ENCODE measurements at places on chromosomes 16 and 17.

- DNase-seq, result no peak
Observed at GRCh38 chr17:79073016-79073705, 1.5 kb upstream of the ENGASE start.

DNA sequence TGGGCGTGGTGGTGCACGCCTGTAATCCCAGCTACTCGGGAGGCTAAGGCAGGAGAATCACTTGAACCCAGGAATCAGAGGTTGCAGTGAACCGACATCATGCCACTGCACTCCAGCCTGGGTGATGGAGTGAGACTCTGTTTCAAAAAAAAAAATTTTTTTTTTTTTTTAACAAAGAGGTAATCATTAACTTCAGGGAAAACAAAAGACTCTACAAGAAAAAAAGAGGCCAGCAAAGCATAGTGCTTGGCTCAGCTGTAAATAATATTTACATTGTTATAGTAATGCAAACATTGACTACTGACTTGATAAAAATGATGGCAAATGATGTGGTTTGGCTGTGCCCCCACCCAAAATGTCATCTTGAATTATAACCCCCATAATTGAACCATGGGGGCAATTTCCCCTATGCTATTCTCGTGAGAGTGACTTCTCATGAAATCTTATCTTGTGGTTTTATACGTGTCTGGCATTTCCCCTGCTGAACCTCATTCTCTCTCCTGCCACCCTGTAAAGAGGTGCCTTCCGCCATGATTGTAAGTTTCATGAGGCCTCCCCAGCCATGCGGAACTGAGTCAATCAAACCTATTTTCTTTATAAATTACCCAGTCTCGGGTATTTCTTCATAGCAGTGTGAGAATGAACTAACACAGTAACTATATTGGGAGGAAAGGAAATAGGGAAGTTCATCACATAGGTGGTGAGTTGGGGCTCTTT lies 12.7 kb upstream of the SSTR2 start:
- DNase-seq, result no peak

DNA sequence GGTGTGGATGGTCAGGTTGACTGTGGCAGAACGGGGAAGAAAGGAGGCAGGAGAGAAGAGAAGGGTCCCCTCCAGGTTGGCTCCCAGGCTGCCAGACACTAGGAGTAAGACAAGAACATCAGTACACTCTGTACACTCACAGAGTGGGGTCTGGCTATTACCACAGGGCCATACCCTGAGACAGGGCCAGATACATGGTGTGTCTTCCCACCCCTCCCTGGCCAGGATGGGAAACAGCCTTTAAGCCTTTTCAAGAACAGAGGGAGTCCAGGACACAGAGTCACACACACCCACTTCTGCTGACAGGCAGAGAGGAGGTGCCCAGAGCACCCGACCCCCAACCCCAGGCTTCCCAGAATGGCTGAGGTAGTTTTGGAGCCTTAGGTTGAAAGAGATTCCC lies 99.4 kb downstream of the LITAF start:
- DNase-seq, result no peak

- no peak for DNase-seq
Observed at GRCh38 chr17:19718041-19718612, 1.7 kb upstream of the SLC47A2 start.

DNA sequence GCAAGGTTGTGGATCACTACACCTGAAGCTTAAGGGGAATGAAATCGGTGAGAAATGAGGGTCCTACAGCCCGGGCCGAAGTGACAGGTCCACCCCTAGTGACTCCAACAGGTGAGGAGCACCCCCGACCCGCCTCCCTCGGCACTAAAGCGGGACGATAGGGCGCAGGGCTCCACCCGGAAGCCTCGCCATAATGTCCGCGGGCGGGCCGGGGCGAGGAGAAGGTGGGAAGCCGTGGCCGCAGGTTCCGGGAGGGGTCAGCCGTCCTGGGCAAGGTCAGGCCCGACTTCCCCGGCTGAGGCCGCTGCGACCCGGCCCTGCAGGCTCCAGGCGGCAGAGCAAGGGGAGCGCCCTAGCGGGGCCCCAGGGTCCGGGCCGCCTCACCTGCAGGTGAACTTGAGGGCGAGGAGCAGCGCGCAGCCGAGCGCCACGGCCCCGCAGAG lies 543 bp downstream of the TXNDC11 start:
- DNase-seq, result peak; percentile 18

DNA sequence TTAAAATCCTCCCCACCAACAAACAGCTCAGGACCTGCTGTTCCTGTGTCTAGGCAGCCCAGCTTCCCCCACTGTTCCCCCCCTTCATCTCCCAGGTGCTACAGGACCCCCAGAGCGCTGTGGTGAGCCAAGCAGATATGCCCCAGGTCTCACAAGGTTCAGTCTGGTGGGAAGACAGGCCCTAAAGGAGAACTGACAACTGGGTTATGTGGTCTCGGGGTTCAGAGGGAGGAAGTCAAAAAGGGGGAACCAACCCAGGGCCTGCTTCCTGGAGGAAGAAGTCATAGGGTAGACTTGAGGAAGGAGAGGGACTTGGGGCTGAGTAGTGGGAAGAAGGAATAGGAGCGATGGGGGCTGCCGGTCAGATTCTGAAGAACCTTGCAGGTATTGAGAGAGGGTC lies 2.6 kb downstream of the RIPOR1 start:
- DNase-seq, result no peak

DNA sequence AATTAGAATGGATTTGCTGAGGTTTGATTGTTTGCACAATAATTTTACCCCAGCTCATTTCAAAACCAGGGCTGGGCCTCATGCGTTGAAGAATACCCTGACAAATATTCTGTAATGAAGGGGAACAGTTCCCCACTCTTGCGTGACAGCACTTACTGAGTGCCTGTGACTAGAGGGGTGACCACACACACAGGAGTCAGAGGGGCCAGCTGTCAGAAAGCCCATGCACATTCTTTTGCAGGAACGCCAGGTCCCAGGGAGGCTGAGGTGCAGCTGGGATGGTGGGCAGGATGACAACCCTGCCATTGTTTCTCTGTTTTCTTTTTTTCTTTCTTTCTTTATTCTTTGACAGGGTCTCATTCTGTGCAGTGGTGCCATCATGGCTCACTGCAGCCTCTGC lies 44.6 kb downstream of the SMPD3 start:
- no peak for DNase-seq

- peak; percentile 67 for DNase-seq
Observed at GRCh38 chr17:48593840-48594537, 410 bp upstream of the HOXB5 start.

DNA sequence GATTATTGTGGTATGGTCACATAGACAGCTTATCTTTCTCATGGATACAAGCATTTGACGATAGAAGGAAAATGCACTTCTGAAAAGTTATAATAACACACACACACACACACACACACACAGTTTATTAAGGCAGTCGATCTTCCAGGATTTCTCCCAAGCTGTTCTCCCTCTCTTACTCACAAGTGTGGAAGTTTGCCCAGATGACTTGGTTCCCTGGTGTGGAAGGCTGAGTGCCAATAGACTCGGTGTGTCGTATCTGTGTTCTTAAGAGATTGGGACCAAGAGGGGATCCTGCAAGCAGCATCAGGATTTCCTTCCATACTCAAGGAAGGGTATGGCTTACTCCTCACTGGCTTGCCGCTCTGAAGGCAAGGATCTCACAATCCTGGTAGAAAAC lies 279.6 kb downstream of the HS3ST3B1 start:
- no peak for DNase-seq

DNA sequence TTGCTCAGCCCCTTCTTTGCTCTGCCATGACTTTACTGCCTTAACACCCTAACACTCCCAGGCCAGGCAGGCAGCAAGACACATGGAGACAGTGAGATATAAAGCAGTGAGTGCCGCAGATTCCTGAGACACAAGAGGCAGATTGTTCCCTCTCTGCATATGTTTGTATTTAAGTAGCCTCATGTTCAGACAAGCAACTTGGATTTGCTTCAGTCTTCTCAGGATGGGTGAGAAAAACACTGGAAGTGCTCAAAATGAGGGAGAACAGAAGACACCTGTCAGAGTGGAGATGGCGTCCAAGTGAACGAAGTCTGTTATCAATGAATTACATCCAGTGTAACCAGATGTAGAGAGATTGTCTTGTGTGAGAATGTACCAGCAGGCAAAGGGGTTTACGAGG lies 86.8 kb downstream of the CES1 start:
- DNase-seq, result no peak

DNA sequence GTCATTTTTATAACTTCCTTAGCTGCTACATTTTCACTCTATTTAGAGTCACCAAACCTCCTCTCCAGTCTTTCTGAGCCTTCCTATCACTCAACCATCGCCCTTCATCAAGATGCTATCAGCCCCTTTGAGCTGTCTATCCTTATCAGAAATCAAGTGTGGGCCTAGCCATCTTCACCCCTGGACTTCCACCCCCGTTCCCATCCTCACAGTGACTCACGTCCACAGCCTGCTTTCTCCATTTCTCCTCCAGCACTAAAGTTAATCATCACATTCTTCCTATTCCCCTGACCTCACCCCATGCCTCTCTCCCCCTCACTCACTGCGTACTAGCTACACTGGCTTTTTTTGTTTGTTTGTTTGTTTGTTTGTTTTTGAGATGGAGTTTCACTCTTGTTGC lies 2.4 kb upstream of the TEKT3 start:
- DNase-seq, result no peak

DNA sequence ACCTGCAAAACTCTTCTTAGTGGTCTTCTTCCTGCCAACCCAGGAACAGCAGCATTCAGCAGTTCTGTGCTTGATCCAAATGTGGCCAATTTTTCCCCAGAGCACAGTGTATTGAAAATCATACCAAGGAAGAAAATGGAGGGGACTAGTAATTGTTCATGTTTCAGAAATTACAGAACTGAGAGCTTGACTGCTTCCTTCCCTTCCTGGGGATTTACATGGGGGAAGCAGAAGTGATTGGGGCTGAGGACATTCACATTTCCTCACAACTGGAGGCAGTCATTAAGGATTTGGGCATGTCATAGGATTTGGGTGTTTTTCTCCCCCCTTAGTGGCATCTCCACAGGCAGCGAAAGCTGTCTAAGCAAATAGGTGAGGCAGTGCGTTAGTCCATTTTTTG lies 19.7 kb downstream of the CIITA start:
- no peak for DNase-seq

DNA sequence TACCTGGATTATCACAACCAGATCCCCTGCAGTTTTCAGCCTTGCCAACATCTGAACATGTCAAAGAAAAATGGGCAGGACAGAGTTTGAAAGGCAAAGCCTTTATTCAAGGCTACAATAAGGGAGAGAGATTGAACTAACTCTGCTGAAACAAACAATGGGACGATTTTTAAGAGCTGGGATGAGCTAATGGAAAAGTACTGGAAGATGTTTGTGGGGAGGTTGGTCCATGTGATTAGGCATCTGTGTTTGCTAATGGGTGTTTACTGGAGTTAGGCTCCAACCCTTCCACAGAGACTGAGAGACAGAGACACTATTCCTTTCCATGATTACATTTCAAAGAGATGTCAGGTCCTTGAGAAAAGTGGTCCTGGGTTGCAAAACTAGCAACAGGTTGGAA lies 35.0 kb upstream of the HSBP1 start:
- DNase-seq, result no peak

GRCh38 chr17:44928136-44928535 lies 12.8 kb upstream of the GFAP start:
- DNase-seq, result no peak

- no peak for DNase-seq
Observed at GRCh38 chr17:81957691-81958432, 3.1 kb downstream of the NOTUM start.

DNA sequence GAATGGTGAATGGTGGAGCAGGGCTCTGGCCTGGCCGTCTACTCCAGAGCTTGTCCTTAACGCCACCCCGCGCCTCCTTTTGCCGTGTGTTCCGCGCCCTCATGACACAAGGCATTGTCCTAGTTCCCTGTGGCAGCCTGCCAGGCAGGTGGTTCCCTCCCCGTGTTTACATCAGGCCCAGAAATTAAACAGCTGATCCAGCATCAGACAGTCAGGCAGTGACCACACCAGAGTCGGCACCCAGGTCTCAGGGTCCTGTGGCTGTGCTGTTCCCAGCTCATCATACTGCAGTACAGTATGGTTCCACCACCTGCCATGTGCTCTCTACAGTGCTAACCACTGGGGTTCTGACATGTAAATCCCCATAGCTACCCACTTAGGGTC lies 119.7 kb downstream of the RAB11FIP4 start:
- no peak for DNase-seq

DNA sequence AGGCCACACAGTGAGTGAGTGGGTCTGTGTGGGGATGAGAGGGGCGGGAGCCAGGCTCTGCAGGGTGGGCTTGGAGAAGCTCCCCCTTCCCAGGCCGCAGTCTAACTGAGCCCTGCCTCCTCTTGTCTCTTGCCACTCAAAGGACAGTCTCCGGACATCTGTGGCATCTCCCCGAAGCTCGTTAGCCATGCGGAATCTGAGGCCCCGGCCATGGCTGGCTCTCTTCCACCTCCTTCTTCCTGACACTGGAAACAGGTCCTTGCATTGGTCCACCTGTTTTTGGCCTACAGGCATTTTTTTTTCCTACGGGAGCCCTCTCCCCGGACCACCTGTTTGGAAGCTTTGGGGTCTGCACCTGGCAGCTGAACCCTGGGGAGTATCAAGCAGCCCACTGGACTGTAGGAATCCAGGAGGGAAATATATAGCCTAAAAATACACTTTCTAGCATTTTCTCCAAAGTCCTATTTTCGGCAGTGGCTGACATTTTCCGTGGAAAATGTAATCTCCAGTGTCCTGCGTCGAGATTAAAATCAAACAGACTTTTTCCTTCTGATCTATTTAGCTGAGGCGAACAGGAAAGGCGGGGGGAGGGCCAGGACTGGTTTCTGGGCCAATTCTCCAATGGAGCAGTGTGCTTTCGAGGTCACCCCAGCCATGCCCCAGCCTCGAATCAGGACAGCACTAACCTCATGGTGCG lies 9.1 kb downstream of the ATP2A3 start:
- DNase-seq, result no peak

DNA sequence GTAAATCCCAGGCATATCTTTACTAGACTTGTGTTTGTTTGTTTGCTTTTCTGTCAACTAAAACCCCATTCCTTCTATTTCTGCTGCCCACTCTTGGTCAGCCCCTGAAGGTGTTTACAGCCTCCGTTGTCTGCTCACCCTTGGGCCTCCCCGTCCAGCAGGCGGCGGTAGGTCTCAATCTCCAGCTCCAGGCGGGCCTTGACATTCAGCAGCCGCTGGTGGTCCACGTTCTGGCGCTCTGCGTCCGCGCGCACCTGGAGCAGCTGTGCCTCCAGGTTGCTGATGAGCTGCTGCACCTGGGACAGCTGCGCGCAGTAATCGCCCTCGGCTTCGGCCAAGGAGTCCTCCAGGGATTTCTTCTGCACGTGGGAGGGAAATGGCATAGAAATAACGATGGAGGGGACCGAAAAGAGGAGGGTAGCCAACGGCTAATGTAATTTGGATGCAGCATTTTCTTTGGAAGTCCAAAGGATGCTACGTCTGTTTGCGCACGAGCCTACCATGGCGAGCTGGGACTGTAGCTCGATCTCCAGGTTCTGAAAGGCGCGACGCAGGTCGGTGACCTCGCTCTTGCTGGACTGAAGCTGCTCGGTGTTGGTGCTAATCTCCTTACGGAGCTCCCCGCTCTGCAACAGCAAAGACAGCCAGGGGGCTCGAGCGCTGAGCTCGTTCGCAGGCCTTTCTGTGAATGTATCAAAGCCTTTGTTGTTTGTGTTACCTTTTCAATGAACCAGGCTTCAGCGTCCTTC lies 3.9 kb downstream of the KRT12 start:
- no peak for DNase-seq

- no peak for DNase-seq
Observed at GRCh38 chr17:32688221-32688620, 188.7 kb downstream of the MYO1D start.
